ENCODE measurements at places on chromosomes 16 and 17.

GRCh38 chr16:77172951-77173350 lies 18.0 kb upstream of the MON1B start:
- DNase-seq: no peak

- DNase-seq: no peak
Observed at GRCh38 chr16:51556694-51557340, 405.7 kb upstream of the SALL1 start.

- DNase-seq: no peak
Observed at GRCh38 chr16:5045499-5046115, 11.9 kb upstream of the NAGPA start.

GRCh38 chr16:72873044-72873443 lies 174.9 kb downstream of the ZFHX3 start:
- no peak for DNase-seq

- no peak for DNase-seq
Observed at GRCh38 chr17:50188921-50189549, 12.4 kb downstream of the COL1A1 start.

GRCh38 chr17:19709841-19710240 lies 6.5 kb downstream of the SLC47A2 start:
- no peak for DNase-seq

GRCh38 chr17:78831688-78832540 lies 8.7 kb downstream of the USP36 start:
- DNase-seq: no peak

GRCh38 chr16:10631886-10632285 lies 51.5 kb upstream of the EMP2 start:
- DNase-seq: no peak

DNA sequence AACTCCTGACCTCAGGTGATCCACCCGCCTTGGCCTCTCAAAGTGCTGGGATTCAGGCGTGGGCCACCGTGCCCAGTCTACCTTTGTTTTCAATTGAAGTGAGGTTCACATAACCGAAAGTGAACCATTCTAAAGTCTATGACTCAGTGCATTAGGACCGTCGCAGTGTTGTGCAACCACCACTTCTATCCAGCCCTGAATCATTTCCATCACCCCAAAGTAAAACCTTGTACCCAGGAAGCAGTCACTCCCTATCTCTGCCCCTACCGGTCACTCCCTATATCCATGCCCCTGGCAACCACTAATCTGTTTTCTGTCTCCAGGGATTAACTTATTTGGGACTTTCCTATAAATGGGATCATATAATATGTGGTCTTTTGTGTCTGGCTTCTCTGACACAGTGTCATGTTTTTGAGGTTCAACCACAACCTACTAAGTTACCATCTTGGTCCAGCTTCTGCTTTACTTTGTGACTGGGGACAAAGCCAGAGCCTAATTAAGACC lies 28.3 kb upstream of the CDC42EP4 start:
- no peak for DNase-seq

DNA sequence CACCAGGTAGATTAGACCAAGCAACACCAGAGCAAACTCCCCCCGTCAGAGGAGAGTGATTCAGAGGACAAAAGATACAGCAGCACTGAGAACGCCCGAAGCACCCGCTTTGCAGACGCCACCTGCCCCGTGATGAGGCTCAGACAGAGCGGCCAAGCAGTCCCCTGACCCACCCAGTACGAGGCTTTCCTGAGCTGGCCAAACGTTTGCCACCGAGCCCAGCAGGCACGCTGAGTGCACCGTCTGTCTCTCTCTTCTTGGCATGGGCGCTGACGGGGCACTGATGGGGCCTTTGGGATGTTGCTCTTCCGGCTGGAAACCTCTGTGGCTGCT lies 19.4 kb upstream of the WDR45B start:
- no peak for DNase-seq

- no peak for DNase-seq
Observed at GRCh38 chr17:10613775-10614513, 43.2 kb downstream of the MYH3 start.

DNA sequence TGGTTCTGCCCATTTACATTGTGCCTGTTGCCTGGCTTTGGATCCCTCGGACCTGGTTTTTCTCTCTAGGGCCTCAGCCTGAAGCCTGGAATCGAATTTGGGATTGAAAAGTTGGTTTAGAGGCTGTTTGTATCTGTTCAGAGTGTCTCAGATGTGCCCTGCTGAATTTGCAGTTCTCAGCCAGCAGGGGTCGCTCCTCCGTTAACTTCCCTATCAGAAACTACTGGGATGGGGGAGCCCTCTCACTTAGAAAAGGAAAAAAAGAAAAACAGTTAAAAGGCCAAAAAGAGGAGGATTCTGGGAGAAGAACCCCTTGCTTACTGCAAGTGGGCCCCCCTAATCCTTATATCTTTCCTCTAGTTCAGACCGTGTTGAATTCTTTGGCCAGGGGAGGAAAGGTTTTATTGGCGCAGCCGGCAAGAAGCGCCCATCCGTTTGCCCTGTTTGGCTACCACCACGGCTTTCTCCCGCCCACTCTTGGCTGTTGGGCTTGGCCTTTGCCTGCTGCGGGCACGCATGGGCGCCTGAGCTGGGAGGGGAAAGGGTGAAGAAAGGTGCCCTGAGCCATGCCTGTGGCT lies 8.7 kb downstream of the FZD2 start:
- peak; percentile 13 for DNase-seq

- peak; percentile 96 for DNase-seq
Observed at GRCh38 chr16:11354733-11355574, 9.7 kb downstream of the RMI2 start.

DNA sequence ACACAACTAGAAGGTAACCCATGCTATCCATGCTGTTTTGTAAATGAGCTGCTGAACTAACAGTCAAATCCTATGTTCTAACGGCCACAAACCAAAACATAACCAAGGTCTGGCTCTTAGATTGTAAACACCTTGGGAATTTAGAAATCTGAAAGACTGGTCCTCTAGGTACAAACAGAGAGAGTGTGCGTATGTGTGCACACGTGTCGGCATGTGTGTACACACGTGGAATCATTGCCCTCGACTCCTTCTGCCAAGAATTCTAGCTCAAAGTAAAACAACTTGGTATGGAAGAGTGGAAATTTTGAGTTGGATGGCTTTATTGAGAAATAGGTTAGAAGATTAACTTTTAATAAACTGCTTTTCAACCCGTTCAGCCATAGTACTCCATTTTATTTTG lies 18.1 kb upstream of the GHDC start:
- DNase-seq: no peak

DNA sequence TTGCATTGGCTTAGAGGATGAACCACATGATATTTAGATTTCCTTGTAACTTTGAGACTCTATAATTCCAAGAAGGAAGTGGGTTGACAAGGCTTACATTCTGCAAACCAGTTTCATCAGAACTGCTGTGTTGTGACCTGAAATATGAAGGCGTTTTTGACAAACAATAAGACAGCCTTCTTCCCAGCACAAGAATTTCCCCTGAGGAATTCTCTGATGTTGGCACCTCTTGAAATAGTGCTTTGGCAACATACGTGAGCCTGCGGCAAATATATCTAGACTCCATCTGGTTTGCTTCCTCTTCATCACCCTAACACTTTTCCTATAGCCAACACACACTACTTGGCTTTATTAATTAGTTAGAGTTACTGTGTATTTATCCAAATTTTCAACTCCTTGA lies 585.5 kb upstream of the SOX9 start:
- no peak for DNase-seq

- DNase-seq: peak; percentile 8
Observed at GRCh38 chr17:3551189-3551588, 6.4 kb downstream of the TRPV3 start.

DNA sequence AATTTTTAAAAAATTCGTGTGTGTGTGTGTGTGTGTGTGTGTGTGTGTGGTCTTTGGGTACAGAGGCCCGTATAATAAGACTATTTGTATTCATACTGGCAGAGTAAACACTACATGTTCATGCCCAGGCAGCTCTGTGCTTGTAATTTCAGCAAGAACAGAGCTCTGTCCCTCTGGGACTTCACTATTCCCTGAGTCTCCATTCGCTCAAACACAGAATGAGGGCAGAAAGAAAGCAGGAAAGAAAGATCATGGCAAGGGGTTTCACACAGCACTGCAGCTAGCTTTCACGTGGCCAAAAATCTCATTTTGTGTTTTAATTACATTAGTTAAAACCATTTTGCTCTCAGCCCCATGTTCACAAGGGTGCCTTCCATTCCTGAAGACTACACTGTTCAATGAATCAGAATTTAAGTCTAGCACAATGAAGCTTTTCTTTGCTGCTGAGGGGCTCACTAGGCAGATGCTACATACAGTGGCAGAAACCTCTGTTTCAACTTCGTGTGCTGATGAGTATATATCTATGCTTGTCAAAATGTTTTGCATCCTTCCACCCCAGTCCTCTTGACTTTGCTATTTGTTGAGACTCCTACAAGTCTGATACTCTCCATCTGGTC lies 198.4 kb upstream of the C17orf78 start:
- DNase-seq: no peak

- no peak for DNase-seq
Observed at GRCh38 chr16:51134876-51135275, 16.2 kb downstream of the SALL1 start.

DNA sequence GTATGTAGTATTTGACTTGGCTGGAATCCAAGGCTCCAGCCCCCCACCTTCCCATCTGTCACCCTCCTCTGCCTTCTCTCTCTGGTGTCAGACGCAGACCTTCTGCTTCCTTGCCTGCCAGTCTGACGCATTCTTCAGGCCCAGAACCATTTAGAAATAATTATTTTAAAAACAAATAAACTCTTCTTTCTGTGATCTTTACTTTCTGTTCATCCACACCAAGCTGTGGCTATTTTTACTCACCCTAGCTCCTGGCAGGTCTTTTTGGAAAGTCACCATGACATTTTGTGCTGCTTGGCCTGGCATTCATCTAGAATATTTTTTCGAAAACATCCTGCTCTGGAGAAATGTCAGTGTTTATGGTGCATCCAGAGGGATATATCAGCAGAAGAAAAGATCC lies 330.7 kb upstream of the ASIC2 start:
- no peak for DNase-seq

DNA sequence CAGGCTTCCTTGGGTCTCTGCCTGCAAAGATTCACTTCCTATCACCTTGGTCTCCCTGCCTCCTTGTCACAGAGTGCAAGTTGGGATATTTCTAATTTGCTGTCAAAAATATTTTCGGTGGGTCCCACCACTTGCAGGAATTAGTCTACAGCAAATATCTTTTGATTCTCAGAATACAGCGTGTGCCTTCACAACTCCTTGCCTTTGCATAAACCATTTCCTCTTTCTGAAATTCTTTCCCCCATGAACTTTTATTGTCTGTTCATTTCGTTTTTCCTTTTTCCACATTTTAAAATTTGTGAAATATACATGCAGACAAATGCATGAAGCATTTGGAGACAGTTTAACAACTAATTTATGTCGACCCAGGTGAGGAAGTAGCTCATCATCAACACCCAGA lies 60.0 kb downstream of the HS3ST3B1 start:
- no peak for DNase-seq

DNA sequence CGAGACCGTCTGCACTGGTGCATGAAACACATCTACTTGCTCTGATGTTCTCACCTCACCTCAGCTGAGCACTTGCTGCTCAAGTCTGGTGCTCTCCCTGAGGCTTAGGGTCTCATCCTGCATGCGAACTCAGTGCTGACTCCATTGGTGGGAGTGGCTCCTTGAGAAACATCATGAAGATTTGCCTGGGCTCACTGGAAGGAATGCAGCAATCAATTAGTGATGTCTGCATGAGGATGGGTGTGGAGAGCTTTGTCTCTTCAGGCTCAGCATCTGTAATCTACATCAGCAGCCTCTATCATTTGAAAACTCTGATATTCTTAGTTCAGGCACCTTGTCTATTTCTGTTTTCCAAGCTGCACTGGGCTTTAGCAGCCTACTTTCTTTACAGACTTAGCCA lies 204.4 kb downstream of the IRF8 start:
- DNase-seq: no peak

- no peak for DNase-seq
Observed at GRCh38 chr17:4420692-4421131, 13.0 kb upstream of the SPNS3 start.

DNA sequence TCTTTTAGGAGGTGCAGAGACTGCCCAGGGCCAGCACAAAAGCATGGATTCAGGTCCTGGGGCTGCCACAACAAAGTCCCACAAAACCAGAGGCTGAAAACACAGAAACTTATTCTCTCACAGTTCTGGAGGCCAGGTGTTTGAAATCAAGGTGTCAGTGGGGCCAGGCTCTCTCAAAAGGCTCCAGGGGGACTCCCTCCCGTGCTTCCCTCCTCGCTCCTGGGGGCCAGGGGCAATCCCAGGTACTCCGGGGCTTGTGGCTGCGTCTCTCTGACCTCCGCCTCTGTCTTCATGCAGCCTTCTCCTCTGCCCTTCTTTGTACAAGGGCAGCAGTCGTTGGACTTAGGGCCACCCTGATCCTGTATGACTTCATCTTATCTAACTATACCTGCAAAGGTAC lies 8.3 kb upstream of the RBFOX3 start:
- no peak for DNase-seq

DNA sequence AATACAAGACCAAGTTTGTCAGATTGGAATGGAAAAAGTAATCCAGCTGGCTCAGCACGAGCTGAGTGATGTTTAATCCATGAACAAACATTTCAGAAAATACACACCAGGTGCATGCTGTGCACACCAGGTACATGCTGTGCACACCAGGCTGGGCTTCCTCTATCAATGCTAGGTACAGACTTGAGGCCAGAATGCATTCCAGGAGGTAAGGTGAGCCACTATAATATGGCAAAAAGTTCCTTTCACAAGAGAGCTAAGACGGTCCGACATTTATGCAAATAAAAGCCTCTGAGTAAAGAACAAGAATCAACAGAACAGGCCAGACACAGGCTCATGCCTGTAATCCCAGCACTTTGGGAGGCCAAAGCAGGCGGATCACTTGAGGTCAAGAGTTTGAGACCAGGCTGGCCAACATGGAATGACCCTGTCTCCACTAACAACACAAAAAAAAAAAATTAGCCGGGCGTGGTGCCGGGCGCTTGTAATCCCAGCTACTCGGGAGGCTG lies 128.2 kb downstream of the ZNF778 start:
- DNase-seq: no peak

- no peak for DNase-seq
Observed at GRCh38 chr16:74836111-74836671, 61.6 kb upstream of the FA2H start.

DNA sequence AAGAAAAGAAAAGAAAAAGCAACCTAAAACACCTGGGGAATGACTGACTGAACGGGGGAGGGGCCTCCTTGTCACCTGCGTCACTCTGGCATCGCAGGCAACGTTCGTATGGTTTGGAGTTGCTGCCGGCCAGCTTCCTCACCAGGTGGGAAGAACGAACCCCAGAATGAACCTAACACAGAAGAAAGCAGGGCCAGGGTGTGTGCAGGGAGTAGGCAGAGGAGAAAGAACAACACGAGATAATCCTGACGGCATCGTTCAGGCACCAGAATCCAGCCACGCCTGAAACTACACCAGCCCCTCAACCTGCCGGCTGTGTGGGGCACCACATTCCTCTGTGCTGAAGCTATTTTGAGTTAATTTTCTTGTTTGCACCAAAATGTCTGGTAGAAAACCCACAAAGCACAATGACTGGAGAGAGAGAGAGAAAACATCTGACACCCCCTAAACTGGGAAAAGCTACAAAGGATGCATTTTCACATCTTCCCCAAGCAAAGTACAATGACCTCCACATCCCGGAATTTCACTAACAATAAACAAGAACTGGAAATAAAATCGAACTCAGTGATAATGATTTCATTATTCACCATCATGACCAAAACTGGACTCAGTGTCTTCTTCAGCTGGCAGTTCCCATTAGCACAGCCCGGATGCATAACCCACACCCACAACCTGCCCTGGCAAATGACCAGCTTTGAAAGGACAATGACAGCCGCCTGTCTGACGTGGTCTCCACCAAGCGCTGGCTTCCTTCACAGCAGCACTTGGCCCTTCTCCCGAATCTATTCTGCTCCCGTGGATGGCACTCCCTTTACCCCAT lies 23.6 kb downstream of the RAB40B start:
- DNase-seq: no peak

All from natural killer cell treated with Interleukin-12 subunit alpha and Interleukin-12 subunit beta and Interleukin-15 and Interleukin-18, amount 100 ng/mL, for 72 hours (primary cell).